Activated CD4-positive, alpha-beta T cell treated with anti-CD3 and anti-CD28 coated beads, Interleukin-2, Interleukin-6, amounts not matched to agents 100 ng/mL and 50 ng/mL, durations not matched to agents 16 hours and 8 hours (primary cell): ENCODE measurements at places on chromosomes 12 and 14.

DNA sequence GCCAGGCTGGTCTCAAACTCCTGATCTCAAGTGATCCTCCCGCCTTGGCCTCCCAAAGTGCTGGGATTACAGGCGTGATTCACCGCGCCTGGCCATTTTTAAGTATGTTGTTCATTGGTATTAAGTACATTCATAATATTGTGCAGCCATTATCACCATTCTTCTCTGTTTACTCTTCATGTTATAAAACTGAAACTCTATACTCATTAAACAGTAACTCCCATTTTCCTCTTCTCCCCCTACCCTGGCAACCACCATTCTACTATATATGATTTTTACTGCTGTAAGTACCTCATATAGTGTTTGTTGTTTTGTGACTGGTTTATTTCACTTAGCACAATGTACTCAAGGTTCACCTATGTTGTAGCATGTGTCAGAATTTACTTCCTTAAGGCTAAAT is 23.1 kb downstream of the METAP2 start:
- no peak for DNase-seq

DNA sequence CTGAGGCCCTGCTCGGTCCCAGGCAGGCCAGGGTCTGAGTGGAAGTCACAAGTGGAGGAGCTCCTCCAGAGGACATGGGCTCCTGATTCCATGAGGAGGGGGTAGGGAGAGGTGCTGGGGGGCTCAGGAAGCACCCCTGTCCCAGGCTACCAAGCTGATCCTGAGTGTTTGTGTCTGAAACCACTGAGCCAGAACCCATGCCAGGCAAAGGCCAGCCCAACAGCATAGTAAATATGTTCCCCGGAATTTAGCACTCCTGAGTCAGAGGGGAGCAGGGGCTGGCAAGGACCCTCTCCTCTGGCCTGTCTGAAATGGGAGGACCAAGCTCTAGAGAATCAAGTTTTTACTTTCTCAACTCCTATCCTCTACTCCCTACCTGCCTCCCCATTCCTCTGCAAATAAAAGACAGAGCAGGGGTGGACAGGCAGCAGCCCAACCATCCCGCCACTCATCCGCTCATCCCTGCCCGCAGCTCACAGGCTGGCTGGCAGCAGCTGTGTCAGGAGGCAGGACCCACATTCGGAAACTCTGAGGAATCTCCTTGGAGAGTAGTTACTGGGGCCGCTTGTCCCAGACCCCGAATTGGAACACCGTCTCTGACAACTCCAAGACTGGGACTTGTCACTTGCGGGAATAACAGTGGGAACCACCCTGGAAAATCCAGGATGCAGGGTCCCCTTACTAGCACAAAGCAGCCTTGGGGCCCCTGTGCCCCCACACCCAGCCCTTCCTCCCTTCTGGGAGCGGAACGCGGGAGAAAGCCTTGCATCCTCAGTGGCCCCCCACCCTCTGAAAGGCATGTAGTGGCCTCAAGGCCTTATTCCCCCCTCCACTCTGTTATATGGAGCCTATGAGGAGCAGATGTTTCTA is 102.5 kb downstream of the ZFP36L1 start:
- no peak for DNase-seq

GRCh38 chr12:75822416-75822815 is 209.2 kb downstream of the PHLDA1 start:
- DNase-seq: no peak

DNA sequence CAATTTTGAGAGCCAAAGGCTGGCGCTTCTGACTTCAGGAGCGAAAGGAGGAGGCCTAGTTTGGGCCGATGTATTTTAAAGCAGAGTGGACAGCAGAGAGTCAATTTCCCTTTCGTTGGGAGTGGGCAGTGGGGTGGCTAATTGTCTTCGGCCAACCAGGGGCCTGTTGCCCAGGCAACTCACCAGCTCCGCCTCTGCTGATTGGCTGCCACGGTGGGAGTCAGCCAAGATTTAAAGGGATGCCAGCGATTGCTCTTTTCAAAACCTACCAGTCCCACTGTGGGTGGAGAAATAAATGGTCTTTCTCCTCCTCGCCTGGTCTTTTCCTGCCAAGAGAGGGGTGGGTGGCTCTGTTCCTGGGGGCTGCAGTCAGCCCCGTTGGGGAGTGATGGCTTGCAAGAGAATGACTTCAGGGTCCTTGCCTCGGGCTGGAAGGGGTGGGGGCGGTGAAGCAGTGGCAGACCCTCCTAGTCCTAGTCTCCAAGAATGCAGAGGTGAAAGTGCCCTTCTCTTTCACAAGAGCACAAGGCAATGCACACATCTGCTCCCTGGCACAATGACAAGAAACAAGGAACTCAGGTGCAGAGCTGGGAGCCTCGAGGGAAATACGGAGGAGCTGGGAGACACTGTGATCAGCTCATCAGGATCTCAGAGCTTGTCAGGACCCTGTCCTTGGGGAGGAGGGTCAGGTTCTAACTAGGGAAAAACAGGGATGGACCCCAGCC is 37.7 kb downstream of the RASAL1 start:
- DNase-seq: no peak

DNA sequence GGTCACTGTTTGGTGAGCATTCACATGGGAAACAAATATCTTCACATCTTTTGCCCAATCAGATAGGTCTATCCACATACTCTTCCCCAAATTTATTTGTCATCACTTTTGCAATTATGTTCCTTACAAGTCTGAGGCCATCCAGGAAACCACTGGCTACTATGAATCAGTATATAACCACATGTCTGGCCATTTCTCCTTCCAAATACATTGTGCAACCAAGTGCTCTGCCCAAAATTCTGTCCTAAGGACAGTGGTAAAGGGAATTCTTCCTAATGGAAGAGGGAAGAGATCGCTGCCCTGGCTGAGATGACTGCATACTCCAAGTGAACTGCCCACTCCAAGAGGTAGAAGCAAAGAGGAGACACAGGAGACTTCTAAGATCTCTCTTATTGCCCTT is 148.9 kb upstream of the MAX start:
- DNase-seq: no peak

DNA sequence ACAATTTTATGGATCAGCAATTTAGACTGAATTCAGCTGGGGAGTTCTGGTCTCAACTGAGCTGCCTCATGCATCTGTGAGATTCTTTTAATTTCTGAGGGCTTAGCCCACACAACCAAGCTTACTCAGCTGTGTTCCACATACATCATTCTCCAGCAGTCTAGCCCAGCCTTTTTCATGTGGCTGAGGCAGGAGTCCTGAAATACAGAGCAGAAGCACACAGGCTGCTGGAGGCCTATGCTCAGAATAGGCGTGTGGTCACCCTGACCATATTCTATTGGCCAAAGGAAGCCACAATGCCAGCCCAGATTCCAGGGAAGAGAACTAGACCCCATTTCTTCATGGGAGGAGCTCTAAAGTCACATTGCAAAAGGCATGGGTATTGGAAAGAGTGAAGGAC is 72.3 kb upstream of the DHRS4 start:
- no peak for DNase-seq

DNA sequence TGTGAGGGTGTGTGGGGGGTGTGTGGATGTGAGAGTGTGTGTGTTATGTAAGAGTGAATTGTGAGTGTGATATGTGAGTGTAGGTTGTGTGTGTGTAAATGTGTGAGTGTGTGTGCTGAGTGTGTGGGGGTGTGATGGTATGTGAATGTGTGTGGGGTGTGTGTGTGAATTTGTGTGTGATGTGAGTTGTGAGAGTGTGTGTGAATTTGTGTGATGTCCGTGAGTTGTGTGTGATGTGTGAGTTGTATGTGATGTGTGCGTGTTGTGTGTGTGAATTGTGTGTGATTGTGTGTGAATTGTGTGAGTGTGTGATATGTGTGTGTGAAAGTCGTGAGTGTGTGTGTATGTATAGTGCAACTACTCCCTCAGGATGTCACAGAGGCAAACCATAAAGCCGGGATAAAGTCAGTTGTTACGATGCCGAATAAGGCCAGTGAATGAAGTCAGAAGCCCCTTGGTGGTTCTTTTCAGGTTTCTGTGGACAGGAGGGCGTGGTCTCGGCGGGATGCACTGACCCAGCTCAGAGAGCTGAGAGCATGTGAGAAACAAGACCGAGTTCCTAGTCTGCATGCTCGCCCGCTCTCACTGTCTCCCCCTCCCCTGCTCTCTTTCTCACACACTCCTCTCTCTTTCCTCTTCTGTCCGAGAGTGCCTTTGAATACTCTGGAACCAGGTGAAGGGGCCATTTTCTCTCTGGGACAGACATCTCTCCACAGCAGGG is 71.8 kb upstream of the MAX start:
- no peak for DNase-seq

GRCh38 chr14:90274019-90274418 is 17.7 kb downstream of the PSMC1 start:
- no peak for DNase-seq

- no peak for DNase-seq
Measured at GRCh38 chr12:124930586-124930985, 16.1 kb upstream of the UBC start.

GRCh38 chr12:92199819-92200576 is 54.4 kb upstream of the BTG1 start:
- DNase-seq: no peak

- no peak for DNase-seq
Measured at GRCh38 chr14:75757644-75758402, 96.8 kb downstream of the TTLL5 start.

DNA sequence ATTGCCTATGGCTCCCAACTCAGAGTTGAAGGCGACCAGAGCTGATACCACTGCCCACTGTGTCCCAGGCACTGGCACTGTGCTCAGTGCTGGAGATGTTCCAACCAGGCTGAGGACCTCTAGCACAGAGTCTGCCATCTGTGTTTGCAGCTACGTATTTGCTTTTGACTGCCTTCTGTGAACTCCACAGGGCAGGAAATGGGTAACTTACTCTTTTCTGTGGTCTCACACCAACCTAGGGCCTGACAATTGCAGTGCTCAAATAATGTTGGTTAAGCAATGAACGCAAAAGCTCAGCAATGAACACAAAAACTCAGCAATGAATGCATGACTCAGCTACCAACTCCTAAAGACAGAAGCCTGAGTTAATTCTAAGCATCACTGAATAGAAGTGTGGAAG is 202.8 kb downstream of the NUAK1 start:
- no peak for DNase-seq

GRCh38 chr14:79016828-79017505 is 846.8 kb downstream of the NRXN3 start:
- DNase-seq: no peak

GRCh38 chr12:86698641-86698980 is 442.4 kb upstream of the MGAT4C start:
- DNase-seq: no peak

- no peak for DNase-seq
Measured at GRCh38 chr12:13603953-13604352, 377.4 kb downstream of the GRIN2B start.

DNA sequence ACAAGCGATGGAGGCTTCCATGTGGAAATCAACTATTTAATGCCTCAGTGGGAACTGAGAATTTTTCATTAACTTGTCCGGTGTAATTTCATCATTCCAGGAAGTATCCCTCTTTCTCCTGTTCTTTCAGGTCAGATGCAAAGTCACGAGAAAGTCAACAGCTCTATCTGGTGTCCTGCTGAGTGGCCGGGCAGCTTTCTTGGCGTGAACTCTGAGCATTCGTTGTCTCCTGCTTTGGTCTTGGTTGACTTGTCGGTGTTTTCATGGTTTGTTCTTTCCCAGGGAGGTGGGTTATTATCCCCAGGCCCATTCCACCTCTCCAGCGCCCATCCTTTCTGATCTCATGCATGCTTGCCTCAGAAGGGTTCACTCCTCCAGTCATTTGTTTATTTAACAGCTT is 149.1 kb downstream of the GLT1D1 start:
- no peak for DNase-seq

GRCh38 chr12:116528065-116528464 is 31.1 kb upstream of the MAP1LC3B2 start:
- no peak for DNase-seq

GRCh38 chr12:60165781-60166180 is 570.0 kb downstream of the SLC16A7 start:
- DNase-seq: no peak

GRCh38 chr12:26286186-26286585 is 90.8 kb downstream of the SSPN start:
- no peak for DNase-seq

DNA sequence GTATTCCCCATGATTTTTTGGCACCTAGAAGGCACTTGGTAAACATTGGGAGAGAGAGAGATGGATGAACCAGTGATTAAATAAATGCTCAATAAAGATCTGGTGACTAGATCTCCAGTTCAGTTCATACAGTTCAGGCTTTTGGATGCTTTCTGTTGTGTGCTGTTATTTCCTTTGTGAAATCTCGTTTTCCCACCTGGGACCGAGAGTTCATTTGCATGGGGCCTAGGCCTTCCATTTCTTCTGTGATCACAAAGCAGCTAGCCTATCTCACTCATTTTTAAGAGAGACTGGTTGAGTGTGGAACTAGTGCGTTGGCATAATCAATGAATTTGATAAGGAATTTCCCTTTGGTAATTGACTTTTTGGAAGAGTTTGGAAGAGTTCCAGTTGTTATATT is 104.0 kb downstream of the VRK1 start:
- no peak for DNase-seq

- DNase-seq: no peak
Measured at GRCh38 chr12:95545731-95546490, 5.4 kb downstream of the USP44 start.

GRCh38 chr12:105888696-105889095 is 250.1 kb downstream of the NUAK1 start:
- DNase-seq: no peak

DNA sequence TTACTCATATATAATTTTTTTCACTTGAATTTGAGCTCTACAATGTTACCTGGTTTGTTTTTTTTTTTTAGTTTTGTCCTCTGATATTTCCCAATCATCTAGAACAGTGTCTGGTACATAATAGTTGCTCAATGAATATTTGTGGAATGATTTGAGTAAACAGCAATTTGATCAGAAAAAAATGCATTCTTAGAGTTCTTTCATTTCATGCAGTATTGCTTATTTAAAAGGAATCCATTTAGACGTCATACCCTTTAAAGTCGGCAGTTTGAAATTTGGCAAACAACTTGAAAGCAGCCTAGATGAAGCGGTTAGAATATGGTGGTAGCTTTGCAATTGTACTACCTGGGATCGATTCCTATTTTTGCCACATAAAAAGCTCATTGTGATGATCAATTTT is 140.0 kb downstream of the PDE3A start:
- DNase-seq: no peak

DNA sequence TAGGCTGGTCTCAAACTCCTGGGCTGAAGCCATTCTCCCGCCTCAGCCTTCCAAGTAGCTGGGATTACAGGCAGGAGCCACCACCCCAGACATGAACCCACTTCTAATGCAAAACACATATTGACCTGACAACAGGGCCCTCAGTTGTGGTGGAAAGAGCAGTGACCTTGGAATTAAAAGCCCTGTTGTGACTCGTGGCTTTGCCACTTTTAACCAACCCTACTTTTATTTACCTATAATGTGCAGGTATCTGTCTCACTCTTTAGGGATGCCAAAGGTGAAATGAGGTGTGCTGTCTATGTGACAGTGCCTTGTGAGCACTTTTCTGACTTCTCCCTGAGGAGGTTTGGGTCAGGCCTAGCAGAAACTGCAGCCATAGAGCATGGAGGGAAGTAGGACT is 132.8 kb upstream of the DNM1L start:
- DNase-seq: no peak
